ENCODE measurements at places on chromosomes 7 and 10.

DNA sequence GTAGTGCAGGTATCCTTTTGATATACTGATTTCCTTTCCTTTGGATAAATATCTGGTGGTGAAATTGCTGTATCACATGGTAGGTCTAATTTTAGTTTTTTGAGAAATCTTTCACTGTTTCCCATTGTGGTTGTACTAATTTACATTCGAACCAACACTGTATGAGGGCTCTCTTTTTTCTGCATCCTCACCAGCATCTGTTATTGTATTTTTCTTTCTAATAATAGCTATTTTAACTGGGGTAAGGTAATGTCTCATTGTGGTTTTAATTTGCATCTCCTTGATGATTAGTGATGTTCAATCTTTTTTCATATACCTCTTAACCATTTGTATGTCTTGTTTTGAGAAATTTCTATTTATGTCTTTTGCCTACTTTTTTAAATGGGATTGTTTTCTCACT is 335.4 kb upstream of the MTPN start:
- no peak for DNase-seq

DNA sequence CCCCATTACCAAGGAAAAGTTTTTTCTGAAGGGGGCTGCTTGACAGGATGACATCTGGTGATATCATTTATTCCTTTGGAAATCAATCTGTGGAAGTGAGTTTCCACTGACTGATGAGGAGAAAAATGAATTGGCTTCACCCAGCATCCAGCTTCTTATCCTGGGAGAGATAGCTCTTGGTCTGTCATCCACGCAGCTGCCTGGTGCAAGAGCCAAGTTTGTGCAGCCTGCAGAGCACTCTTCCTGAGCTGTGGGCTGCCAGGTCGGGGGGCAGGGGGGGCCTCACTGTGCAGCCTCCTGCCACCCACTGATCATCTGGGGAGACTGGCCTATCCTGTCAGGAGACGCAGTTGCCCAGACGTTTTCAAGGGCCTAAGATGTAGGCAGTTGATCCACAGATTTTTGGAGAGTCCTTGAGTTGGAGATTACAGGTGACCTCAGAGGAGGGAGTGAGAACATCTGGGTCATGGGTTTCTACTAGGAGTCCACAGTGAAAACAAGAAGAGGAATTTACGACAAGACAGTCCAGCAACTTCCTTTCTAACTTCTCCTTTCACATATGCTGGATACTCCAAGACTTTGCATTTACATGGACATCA is 75.4 kb downstream of the EGFR start:
- DNase-seq, result no peak

DNA sequence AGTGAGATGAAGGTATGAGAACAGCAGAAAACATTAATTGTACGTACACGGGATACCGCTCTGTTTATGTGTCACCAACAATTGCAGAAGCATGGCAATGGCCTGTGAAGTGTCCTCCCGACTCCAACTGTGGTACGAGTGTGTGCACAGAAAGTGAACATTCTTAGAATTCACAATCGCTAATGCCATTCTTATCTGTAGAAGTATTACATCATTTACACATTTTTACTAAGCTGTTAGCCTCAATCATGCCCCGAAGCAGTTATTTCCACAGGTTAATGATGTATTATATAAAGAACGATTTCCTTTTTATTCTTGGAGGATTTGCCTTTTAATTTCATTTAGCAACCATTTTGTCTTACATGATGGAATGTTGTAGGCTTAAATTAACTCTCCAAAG is 103.4 kb downstream of the EVX1 start:
- DNase-seq, result no peak

GRCh38 chr10:11265484-11265883 is 247.8 kb downstream of the CELF2 start:
- DNase-seq, result no peak

GRCh38 chr7:46999866-47000265 is 582.0 kb downstream of the TNS3 start:
- DNase-seq, result no peak

DNA sequence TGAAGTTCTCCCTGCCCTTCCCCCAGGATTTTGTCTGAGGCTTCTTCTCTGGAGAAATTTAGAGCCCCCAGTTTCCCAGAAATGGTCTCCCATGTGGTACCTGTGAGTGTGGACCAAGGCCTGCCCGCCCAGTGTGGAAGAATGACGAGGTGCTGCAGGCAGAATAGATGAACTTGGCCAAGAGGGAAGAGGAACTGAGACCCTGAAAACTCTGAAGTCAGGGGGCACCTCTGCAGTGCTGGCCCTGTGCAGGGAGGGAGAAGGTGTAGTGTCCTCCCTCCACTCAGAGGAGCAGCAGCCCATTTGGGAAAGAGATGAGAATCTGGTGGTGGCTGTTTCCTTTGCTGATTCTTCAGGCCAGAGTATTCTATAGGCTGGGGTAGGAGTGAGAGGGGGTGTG is 115.2 kb upstream of the PCGF5 start:
- DNase-seq, result no peak

Measured in activated CD8-positive, alpha-beta memory T cell treated with anti-CD3 and anti-CD28 coated beads for 1 hour (primary cell).